ENCODE measurements at places on chromosomes 6 and 20.

DNA sequence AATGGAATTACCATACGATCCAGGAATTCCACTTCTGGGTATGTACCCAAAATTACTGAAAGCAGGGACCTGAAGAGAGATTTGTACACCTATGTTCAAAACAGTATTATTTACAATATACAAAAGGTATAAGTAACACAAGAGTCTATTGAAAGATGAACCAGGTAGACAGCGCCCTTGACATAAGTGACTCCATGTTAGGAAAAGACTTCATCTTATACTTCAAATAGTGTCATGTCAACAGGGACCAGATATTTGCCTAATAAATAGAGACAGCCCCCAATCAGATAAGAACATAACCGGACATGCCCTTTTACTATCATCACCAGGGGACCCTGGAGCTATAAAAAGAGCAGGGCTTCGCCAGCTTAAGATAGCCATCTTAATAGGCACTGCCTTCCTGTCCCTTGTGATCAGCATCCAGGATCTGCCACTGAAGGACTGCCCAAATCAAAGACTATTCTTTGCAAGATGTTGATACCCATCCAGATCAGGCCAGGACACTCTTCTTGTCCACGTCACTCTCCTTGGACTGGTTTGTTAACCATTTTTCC lies 309.0 kb upstream of the SULF2 start:
- no peak for DNase-seq

DNA sequence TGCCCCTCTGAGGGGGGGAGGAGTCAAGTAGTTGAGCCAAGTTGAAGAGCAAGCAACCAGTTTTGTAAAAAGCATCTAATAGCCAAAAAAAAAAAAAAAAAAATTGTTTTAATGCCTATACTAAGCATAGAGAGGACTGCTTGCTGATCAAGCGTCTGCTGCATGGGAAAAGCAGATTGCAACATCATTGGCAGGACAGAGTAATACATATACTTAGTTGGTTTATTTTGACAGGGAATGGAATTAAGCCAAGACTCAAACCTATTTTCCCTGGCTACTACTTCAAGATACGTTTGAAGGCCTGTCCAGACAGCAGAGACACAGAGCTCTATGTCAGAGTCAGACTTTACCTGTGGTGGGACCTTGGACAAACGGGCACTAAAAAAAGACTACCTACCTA lies 120.5 kb downstream of the RTN4IP1 start:
- DNase-seq, result no peak

DNA sequence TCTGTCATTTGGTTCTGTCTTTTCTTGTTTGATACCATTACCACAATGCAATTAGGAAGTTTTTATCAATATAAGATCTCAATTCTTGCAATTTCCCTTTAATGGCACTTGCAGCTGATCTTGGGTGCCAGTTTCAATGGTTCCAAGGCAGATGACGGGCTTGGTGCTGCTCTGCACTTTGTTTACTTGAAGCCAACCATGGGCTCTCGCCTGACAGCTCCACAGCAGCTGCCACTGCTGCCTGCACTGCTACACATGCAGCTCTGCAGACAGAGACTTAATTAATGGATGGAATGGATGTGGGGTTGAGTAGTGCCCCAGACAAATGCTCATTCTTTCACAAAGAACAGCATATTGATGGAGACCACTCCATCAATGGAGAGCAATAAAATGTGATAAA lies 1024.3 kb upstream of the EPHA7 start:
- DNase-seq, result no peak

GRCh38 chr6:26383624-26384417 lies 913 bp downstream of the BTN2A2 start:
- DNase-seq, result no peak

GRCh38 chr6:112983713-112984261 lies 636.7 kb downstream of the RFPL4B start:
- no peak for DNase-seq

DNA sequence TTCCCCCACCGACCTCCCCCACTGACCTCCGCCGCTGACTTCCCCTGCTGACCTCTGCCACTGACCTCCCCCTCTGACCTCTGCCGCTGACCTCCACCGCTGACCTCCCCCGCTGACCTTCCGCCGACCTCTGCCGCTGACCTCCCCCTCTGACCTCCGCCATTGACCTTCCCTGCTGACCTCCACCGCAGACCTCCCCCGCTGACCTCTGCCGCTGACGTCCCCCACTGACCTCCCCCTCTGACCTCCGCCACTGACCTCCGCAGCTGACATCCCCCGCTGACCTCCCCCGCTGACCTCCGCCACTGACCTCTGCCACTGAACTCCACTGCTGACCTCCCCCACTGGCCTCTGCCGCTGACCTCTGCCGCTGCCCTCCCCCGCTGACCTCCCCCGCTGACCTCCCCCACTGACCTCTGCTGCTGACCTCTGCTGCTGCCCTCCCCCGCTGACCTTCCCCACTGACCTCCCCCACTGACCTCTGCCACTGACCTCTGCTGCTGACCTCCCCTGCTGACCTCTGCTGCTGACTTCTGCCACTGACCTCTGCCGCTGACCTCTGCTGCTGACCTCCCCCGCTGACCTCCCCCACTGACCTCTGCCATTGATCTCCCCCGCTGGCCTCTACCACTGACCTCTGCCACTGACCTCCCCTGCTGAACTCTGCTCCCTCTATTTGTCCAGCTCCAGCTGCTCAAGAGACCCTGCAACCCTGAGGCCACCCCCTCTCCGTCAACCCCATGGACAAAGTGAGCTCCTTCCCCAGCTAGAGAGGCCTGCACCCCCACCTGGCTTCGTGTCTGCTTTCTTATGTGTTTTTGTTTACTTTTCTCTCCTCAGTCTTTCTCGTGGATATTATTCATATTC lies 91.4 kb upstream of the AFDN start:
- DNase-seq, result no peak

- no peak for DNase-seq
Observed at GRCh38 chr6:161029195-161029809, 37.7 kb downstream of the MAP3K4 start.

DNA sequence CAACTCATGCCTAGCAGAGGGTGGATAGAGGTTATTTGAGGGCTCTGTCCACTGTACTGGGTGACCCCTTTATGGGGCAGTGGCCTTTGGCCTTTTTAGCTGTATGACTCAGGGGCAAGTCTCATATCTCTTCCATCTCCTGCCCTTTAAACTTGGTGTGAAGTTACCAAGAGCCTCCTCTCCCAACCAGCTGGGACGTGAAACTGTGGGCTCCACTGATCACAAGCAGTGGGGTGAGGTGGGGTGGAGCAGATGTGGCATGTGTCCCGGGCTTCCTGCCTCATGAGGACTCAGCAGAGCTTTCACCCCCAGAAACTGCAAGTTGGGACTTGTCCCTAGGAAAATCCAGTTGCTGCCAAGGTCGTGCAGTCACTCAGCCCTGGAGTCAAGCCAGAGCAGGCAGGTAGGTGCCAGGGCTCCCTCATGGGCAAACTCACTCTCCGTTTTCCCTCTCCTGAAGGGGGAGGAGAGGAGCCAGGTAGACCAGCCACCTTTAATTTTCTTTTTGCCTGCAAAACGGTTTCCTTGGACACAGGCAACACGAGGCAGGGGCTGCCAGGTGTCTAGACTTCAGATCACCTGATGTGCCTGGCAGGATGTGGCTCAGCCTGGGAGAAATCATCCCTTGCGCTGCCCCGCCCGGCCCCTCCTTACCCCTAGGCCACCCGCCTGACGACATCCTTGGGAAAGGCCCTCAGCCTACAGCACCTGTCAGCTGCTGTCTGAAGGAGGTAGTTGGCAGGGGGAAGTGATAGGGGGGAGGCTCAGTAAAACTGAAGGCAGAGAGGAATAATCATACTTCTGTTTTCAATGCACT lies 4.0 kb downstream of the CDKN1A start:
- peak; percentile 80 for DNase-seq

GRCh38 chr20:56552911-56553629 lies 20.0 kb downstream of the FAM209B start:
- DNase-seq, result no peak

GRCh38 chr20:21027569-21027968 lies 78.6 kb downstream of the LINC00237 start:
- DNase-seq, result no peak

DNA sequence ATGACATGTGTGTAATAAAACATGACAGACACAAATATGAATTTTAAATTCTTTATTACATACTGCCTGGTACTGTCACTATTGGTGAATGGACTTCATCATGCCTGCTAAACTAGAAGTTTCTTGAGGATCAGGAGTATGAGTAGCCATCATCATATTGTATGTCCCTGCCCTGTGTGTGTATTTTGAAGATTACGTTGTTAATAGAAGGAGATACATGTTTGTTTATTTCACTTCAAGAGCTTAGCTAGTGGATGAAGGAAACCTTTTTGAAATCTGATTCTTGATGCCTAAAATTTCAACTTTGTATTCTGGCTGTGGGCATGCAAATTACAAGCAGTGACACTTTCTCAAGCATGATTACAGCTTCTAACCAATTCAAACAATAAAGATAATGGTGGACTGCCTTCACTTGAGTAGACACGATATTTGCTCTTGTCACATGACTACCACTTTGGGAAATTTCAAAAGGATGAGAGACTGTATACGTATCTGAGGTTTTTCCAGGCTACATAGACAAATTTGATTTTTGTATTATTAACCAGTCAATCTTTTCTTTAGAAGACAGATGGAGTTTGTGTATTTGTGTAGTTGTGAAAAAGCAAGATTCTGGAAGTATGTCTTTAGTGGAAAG lies 3.5 kb downstream of the TBPL1 start:
- no peak for DNase-seq

GRCh38 chr6:163900570-163900969 lies 486.1 kb downstream of the QKI start:
- DNase-seq, result no peak

DNA sequence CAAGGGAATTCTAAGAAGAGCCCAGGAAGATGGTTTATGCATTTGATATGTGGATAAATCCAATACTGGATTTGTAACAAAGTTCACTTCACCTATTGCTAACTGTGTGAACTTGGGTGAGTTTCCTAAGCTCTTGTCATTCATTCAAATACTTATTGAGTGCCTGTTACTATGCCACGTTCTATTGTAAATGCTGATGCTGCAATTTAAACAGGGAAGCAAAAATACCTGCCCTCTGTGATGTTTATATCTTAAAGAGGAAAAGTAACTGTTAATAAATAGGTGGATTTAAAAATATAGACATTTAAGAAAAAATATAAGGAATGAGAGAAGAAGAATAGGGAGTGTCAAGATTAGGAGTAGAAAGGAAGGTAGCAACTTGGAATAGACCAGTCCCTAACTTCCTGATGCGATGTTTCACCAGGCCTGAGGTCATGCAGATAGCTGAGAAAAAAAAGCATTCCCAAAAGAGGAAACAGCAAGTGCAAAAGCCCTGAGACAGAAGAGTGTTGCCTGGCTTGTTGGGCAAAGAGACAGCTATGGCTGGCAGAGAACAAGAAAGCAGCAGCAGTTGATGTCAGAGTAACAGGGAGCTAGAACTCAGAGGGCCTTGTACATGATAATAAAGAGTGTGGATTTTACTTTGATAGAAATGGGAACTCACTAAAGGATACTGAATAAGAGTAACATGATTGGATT lies 54.3 kb upstream of the TCF21 start:
- DNase-seq, result no peak

- DNase-seq, result no peak
Observed at GRCh38 chr6:128598571-128598970, 78.2 kb upstream of the PTPRK start.

- no peak for DNase-seq
Observed at GRCh38 chr6:45445364-45445748, 67.6 kb upstream of the SUPT3H start.

DNA sequence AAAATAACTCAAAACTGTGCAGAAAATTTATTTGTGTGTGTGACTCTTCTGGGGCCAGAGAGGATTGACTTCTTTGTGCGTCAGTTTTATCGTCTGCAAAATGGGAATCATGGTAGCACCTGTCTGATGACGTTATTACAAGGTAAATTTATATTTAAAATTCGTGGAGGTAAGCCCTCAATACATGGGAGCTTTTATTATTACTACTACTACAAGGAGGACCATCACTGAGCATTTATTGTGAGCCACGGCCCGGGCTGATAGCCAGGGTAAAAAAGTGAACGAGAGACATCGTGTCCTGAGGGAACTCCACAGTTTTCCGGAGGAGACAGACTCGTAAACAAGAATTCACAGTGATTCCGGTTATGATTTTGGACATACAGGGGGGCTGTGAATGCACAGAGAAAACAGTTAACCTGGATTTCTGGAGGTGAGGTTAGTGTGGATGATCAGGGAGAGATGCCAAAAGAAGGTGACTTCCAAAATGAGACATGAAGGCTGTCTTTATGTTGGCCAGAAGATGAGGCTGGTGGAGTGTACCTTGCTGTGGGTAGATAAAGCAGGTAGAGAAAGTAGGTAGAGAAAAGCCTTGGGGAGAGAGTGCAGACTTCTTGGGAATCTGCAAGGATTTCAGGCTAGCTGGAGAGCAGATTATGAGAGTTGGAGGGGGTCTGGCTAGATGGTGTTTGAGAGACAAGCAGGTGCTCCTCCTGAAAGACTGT lies 10.6 kb upstream of the SERINC3 start:
- no peak for DNase-seq

DNA sequence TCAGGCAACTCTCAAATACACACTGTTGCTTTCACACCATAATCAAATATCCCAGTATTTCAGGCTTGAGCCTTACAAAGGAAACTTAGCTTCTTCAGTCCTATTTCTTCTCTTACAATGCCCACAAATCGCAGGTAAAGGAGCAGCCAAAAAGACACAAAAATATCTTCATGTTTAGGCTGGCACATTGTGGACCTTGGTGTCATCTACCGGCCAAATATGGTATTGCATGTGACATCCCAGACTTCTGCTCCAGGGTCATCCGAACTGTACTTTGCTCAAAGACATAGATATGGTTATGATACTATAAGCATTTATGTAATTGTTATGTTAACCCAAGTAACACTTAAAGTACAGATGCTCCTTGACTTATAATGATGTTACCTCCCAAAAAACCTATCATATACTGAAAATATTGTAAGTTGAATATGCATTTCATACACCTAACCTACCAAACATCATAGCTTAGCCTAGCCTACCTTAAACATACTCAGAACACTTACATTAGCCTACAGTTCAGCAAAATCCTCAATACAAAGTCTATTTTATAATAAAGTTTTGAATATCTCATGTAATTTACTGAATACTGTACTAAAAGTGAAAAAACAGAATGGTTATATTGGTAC lies 4.6 kb downstream of the OR2H2 start:
- peak; percentile 28 for DNase-seq

- no peak for DNase-seq
Observed at GRCh38 chr6:250676-251075, 41.6 kb upstream of the DUSP22 start.

GRCh38 chr6:158023597-158023939 lies 41.9 kb downstream of the SYNJ2 start:
- no peak for DNase-seq

GRCh38 chr6:73585566-73586415 lies 65.0 kb upstream of the EEF1A1 start:
- peak; percentile 17 for DNase-seq
